Left lung (tissue), 14 donors: ENCODE measurements at places on chromosomes 16 and 17. TPM values are rescaled to one million over a fixed set of nuclear protein-coding genes. Genes with fewer than 3 reads are reported as not detected.
A peak's percentile ranks its signal among the peaks of the same experiment; 100 is the strongest.

GRCh38 chr17:8289103-8289397 is 580 bp downstream of the RANGRF start:
- H3K4me1 ChIP-seq: peaks cover 42% of the 10 kb centered on the region
- H3K27me3 ChIP-seq: no peaks in the 10 kb centered on the region
- peak overlapping the region; percentile 79 for H3K4me3 ChIP-seq
- peak overlapping the region; percentile 90 for H3K27ac ChIP-seq
- H3K36me3 ChIP-seq: no peaks in the 10 kb centered on the region
- DNase-seq: no peak

- H3K4me3 ChIP-seq: no peak overlapping the region
- no peaks in the 10 kb centered on the region for H3K27me3 ChIP-seq
- H3K27ac ChIP-seq: no peak overlapping the region
Measured at GRCh38 chr16:48013491-48013901, 142.3 kb downstream of the ABCC12 start.

GRCh38 chr17:66654764-66655163 is 180.2 kb upstream of the CACNG5 start:
- no peaks in the 10 kb centered on the region for H3K4me1 ChIP-seq
- no peak for DNase-seq
- H3K36me3 ChIP-seq: no peaks in the 10 kb centered on the region
- no peak overlapping the region for H3K4me3 ChIP-seq
- no peaks in the 10 kb centered on the region for H3K27me3 ChIP-seq

DNA sequence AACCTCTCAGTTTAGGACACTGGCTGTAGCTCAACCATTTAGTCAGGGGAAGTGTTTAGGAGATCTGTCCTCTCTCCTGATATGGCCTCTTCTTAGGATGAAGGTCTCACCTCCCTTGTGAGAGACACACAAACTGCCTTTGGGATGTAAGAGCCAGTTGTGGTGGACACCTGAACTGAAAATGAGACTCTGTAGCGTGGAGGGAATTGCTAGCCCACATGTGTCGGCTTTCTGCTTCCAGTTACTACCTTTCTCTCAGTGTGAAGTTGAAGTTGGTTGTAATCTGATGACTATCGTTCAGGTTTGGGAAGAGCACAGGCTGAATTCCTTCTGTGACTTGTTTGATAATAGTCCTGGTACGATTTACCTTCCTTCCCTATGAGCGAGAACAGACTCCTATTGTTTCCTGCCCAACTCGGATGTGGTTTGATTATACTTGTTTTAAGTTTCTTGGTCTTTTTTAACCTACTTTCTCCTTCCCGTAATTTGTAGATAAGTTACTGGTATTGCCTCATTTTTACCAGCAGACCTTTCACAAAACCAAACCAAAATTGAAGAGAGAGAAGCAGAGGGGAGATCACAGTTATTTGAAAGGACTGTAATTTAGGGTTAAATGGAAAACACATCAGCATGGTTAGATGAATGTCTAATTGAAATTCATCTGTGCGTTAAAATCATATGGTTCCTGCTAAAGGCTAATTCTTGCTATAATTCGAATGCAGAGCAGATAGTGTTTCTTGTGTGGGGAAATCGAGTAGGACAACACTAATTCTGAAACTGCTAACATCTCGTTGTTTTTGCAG is 43.2 kb downstream of the CLEC16A start:
- peaks cover 76% of the 10 kb centered on the region for H3K36me3 ChIP-seq
- H3K27ac ChIP-seq: no peak overlapping the region
- H3K4me3 ChIP-seq: no peak overlapping the region
- no peaks in the 10 kb centered on the region for H3K27me3 ChIP-seq
- no peak for DNase-seq
- H3K4me1 ChIP-seq: peaks cover 6% of the 10 kb centered on the region

DNA sequence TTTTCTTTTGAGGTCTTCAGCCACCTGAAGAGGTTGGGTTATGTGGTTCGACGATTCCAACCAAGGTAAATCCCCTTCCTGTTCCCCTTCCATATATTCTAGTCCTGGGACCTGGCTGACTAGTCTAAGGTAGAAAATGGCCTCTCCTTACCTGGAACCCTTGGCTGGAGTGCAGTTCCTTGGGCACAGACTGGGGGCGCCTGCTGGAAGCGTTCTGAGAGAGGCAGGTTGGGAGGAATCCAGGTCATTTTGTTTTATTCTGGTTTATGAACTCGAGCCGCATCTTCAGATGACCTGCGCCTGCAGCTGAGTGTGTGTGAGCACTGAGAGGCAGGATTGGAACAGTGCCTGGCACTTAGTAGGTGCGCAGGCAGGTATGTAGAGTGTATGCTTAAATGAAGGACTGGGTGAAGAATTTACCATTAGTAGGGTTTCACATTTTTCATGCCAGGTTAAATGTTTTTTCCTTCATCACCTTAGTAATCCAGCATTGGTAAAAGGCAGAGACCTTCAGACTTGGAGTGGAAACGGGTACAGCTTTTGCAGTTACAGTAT is 2.7 kb downstream of the TSEN54 start:
- H3K36me3 ChIP-seq: no peaks in the 10 kb centered on the region
- DNase-seq: no peak
- H3K27me3 ChIP-seq: peaks cover 19% of the 10 kb centered on the region
- H3K27ac ChIP-seq: no peak overlapping the region

GRCh38 chr16:57667526-57668262 is 412 bp upstream of the ADGRG3 start:
- no peak overlapping the region for H3K27ac ChIP-seq
- peaks cover 32% of the 10 kb centered on the region for H3K4me1 ChIP-seq
- H3K36me3 ChIP-seq: peaks cover 13% of the 10 kb centered on the region
- no peak overlapping the region for H3K4me3 ChIP-seq
- H3K27me3 ChIP-seq: peaks cover 6% of the 10 kb centered on the region

- no peak overlapping the region for H3K4me3 ChIP-seq
- no peaks in the 10 kb centered on the region for H3K36me3 ChIP-seq
- H3K27me3 ChIP-seq: no peaks in the 10 kb centered on the region
Measured at GRCh38 chr16:62738666-62739460, 702.6 kb upstream of the CDH8 start.

DNA sequence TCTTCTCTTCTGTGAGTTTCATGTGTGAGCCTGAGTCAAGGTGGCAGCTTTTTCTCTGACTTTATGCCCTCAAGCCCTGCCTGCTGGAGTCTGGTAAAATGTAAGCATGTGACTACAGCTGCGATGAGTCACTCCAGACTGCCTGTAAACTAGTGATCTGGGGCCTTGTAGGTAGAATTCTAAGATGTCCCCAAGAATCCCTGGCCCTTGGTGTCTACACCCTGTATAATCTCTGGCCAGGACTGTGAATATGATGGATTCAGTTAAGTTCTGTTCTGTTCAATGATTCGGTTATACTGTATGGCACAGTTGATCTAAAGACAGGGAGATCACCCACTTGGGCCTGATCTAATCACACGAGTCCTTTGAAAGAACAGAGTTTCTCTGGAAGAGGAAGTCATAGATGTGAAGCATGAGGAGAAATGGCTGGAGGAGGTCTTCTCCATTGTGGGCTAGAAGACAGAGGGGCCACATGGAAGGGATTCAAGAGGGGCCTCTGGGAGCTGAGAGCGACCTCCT is 29.8 kb downstream of the PRSS54 start:
- no peak for DNase-seq
- no peak overlapping the region for H3K27ac ChIP-seq
- H3K4me3 ChIP-seq: no peak overlapping the region
- no peaks in the 10 kb centered on the region for H3K27me3 ChIP-seq
- H3K4me1 ChIP-seq: no peaks in the 10 kb centered on the region

- H3K27ac ChIP-seq: no peak overlapping the region
- H3K27me3 ChIP-seq: no peaks in the 10 kb centered on the region
- H3K4me3 ChIP-seq: no peak overlapping the region
- H3K4me1 ChIP-seq: no peaks in the 10 kb centered on the region
- no peak for DNase-seq
Measured at GRCh38 chr17:71709946-71710345, 410.9 kb upstream of the SOX9 start.

DNA sequence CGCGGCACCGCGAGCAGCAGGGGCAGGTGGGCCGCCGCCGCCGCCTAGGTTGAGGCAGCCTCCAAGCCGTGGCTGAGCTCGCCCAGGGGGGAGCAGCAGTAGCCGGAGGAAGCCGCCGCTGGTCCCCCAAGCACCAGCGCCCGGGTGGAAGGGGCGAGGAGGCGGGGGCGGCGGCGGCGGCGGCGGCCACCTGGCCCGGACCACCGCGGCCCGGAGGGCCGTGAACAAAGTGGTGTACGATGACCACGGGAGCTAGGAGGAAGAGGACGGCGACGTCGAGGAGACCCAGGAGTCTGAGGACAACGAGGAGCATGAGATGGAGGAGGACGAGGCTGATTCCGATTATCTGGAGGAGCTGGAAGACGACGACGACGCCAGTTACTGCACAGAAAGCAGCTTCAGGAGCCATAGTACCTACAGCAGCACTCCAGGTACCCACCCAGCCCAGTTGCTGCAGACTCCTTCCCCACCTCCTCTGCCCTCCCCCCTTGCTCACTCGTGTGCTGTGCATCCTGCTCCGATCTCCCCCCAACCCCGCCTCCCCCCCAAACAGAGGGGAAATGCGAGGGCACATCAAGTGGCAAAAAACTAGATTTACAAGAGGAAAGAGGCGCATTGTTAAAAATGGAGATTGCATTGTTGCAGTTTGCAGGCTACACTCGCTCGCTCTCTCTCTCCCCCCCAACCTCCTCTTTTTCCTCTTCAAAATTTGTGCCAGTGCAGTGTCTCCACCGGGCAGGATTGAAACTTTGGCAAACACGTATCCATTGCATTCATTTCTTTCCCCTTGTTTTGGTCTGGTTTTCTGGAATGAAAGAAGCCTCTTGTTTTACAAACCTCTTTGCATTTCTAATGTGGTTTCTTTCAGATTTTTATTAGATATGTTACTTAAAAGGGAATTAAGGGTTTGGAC is 41.8 kb upstream of the AMZ2 start:
- peak overlapping the region; percentile 70 for H3K4me3 ChIP-seq
- peak overlapping the region; percentile 86 for H3K27ac ChIP-seq
- peaks cover 19% of the 10 kb centered on the region for H3K4me1 ChIP-seq
- peaks cover 18% of the 10 kb centered on the region for H3K27me3 ChIP-seq
- no peaks in the 10 kb centered on the region for H3K36me3 ChIP-seq
- no peak for DNase-seq

- DNase-seq: no peak
- H3K27me3 ChIP-seq: no peaks in the 10 kb centered on the region
- H3K4me3 ChIP-seq: no peak overlapping the region
- peaks cover 33% of the 10 kb centered on the region for H3K36me3 ChIP-seq
- peaks cover 52% of the 10 kb centered on the region for H3K4me1 ChIP-seq
Measured at GRCh38 chr17:42133461-42134041, 10.9 kb downstream of the HSPB9 start.

DNA sequence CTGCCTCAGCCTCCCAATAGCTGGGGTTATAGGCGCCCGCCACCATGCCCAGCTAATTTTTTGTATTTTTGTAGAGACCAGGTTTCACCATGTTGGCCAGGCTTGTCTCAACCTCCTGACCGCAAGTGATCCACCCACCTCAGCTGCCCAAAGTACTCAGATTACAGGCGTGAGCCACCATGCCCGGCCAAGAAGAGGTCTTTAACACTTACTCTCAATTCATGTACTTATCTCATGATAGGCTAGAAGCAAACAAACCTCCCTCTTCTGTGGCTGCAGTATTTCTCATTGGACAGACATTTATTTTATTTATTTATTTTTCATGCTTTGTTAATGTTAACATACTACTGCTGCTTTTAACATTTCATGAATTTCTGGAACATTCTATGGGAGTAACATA is 7.0 kb upstream of the NT5C start:
- no peaks in the 10 kb centered on the region for H3K27me3 ChIP-seq
- no peak overlapping the region for H3K4me3 ChIP-seq
- no peaks in the 10 kb centered on the region for H3K36me3 ChIP-seq
- peaks cover 5% of the 10 kb centered on the region for H3K4me1 ChIP-seq
- no peak overlapping the region for H3K27ac ChIP-seq

GRCh38 chr16:12163970-12164369 is 187.4 kb downstream of the SNX29 start:
- H3K27me3 ChIP-seq: no peaks in the 10 kb centered on the region
- no peak for DNase-seq
- H3K27ac ChIP-seq: no peak overlapping the region
- H3K4me1 ChIP-seq: no peaks in the 10 kb centered on the region
- no peak overlapping the region for H3K4me3 ChIP-seq

DNA sequence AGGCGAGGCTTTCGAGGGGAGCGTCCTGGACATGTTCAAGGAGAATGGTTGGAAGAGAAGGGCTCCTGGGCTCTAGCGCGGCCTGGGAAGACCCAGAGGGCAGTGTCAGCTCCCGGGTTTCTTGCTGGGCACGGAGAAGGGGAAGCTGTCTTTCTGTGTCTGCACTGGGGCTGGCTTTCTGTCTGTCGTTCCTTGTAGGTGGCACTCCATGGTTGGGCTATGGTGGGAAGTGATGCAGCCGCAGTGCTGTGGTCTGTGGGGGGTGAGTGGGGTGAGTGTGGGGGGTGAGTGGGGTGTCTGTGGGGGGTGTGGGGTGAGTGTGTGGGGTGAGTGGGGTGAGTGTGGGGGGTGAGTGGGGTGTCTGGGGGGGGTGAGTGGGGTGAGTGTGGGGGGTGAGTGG is 13.7 kb downstream of the RNF213 start:
- no peaks in the 10 kb centered on the region for H3K36me3 ChIP-seq
- no peak overlapping the region for H3K27ac ChIP-seq
- peaks cover 2% of the 10 kb centered on the region for H3K4me1 ChIP-seq
- no peak overlapping the region for H3K4me3 ChIP-seq

- H3K27ac ChIP-seq: no peak overlapping the region
- no peaks in the 10 kb centered on the region for H3K36me3 ChIP-seq
- no peaks in the 10 kb centered on the region for H3K4me1 ChIP-seq
- no peak for DNase-seq
- H3K27me3 ChIP-seq: no peaks in the 10 kb centered on the region
Measured at GRCh38 chr17:51745993-51746392, 412.5 kb downstream of the CA10 start.

- DNase-seq: peak; percentile 67
- peaks cover 11% of the 10 kb centered on the region for H3K4me1 ChIP-seq
- peaks cover 4% of the 10 kb centered on the region for H3K36me3 ChIP-seq
Measured at GRCh38 chr16:69566240-69566980, 644 bp downstream of the NFAT5 start.

DNA sequence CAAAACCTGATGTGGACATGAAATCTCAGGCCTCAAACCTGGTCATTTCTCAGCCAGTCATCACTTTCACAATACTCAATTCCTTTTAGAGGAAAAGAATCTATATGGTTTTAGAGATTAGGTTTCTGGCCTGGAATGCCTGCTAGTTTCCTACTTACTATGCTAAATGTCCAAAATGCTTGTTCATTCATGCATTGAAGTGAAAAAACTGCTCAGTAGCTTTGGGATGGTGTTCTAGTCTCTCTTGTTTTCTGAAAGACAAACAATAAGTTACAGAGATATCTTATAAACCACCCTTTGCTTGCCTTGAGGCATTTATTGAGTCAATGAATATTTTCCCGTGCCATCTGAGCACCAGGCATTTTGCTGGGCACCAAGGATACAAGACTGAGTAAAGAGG is 1146.5 kb upstream of the GOT2 start:
- no peak overlapping the region for H3K4me3 ChIP-seq
- no peak for DNase-seq
- no peak overlapping the region for H3K27ac ChIP-seq
- H3K27me3 ChIP-seq: no peaks in the 10 kb centered on the region
- no peaks in the 10 kb centered on the region for H3K36me3 ChIP-seq

- no peak overlapping the region for H3K27ac ChIP-seq
- no peak overlapping the region for H3K4me3 ChIP-seq
- no peaks in the 10 kb centered on the region for H3K27me3 ChIP-seq
- no peak for DNase-seq
Measured at GRCh38 chr16:6527646-6528045, 805.0 kb upstream of the RBFOX1 start.

MED13 gene
- 54.2 TPM for polyA plus RNA-seq

SPATA32 gene
- 0.56 TPM for polyA plus RNA-seq

SEPTIN1 gene
- polyA plus RNA-seq: 3.3 TPM

GPR139 gene
- polyA plus RNA-seq: not detected

CDK10 gene
- 111 TPM for polyA plus RNA-seq

ADORA2B gene
- polyA plus RNA-seq: 7.1 TPM

CMTM2 gene
- 0.77 TPM for polyA plus RNA-seq

CCL15 gene
- not detected for polyA plus RNA-seq
